Vagina (tissue), 2 donors: ENCODE measurements at places on chromosomes 2 and 18. TPM values are rescaled to one million over a fixed set of nuclear protein-coding genes. Genes with fewer than 3 reads are reported as not detected.

DNA sequence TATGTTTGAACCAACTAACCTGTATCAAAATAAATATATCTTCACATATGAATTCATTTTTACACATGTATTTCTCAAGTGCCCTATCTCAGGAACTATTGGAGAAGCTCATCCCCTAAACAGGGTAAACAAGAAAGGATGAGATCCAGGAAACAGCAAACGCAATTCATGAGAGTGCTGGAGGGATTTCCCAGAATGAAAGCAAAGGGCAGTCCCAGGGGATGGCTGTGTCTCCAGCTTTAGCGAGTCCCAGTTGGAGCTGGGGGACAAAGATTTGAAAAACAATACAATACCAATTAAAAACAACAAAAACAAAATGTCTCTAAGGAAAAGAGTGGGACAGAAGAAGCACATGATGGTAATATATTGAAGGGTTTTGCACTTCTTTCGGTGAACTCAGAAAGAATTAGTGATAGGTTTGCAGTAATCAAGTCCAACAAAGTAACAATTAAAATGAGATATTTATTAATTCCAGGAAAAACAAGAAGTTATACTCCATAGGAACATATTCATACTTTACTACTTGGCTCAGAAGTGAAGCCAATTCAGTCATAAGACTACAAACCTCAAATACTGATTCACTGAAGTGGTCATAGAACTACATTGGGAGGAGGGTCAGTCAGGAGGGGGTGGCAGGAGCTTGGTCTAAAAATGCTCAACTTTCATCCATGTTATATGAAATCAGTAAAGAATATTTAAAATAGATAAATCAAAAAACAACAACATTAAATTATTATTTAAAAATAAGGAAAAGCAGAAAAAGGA lies 73.1 kb upstream of the PDE1A start:
- no peak for DNase-seq

GRCh38 chr2:45726188-45726587 lies 74.7 kb downstream of the PRKCE start:
- no peak for DNase-seq

The FAP gene
- total RNA-seq: 4.2 TPM

- DNase-seq: no peak
Measured at GRCh38 chr18:22314001-22314400, 103.7 kb downstream of the CTAGE1 start.

The ANKAR gene
- 17.4 TPM for total RNA-seq

GRCh38 chr18:10213526-10213925 lies 240.9 kb upstream of the APCDD1 start:
- DNase-seq: peak; percentile 52

The PAX3 gene
- not detected for total RNA-seq
